C1 segment of cervical spinal cord (tissue), 14 donors: ENCODE measurements at places on chromosomes 11 and 22.

- no peak for DNase-seq
Observed at GRCh38 chr11:18669219-18669596, 29.4 kb upstream of the TMEM86A start.

DNA sequence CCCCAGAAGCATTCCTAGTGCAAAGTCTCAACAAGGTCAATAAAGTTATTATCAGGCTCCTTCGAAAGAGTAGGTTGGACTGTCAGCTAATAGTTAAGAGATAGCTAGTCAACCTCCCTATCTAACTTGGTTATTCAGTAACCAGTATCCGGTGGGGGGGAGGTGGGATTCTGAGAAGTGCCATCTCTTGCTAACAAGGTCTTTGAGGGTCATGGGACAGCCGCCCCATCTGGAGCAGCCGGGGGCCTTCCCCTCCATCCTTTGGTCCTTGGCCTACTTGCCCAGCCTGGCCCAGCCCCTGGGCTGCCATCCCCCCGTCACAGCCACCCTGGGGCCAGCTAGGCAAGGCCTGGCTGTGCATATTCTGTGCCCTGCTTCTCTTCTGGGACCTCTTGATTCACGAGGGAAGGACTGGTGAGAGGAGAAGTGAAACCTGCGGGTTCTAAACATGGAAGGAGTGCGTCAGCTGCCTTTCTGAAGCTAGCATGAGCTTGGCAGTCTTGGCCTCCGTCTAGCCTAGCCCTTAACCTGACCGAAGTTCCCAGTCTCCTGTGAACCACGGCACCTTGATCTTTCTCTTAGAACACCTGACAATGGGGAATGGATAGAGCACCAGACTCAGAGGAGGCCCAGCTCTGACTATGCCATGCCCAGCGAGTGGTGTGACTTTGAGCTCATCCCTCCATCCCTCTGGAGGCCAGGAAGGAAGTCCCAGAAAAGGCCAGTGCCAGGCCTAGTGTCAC is 9.3 kb downstream of the SLC37A2 start:
- peak; percentile 67 for DNase-seq

- DNase-seq = no peak
Observed at GRCh38 chr22:17980015-17980590, 44.3 kb downstream of the MICAL3 start.

- DNase-seq = no peak
Observed at GRCh38 chr11:67283481-67283963, 5.6 kb upstream of the ANKRD13D start.

GRCh38 chr22:43892183-43892894 is 526 bp upstream of the PNPLA5 start:
- no peak for DNase-seq

GRCh38 chr11:3340025-3340424 is 38.9 kb downstream of the ZNF195 start:
- no peak for DNase-seq

DNA sequence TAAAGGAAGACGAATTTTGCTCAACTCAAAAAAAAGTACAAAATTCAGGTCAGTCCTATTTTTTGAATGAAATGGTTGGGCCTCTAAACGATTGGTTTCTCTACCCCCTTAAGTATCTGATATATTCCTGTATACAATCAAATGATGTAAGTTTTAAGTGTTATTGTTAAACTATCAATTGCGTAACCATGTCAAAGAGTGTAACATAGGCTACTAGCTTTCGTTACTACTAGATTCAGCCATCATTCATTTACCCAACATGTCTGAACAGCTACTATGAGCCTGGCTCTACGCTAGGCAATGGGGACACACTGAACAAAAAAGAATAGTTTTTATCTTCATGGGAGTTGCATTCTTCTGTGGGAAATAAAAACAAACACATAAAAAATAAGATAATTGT is 3.3 kb downstream of the RAB6A start:
- no peak for DNase-seq

DNA sequence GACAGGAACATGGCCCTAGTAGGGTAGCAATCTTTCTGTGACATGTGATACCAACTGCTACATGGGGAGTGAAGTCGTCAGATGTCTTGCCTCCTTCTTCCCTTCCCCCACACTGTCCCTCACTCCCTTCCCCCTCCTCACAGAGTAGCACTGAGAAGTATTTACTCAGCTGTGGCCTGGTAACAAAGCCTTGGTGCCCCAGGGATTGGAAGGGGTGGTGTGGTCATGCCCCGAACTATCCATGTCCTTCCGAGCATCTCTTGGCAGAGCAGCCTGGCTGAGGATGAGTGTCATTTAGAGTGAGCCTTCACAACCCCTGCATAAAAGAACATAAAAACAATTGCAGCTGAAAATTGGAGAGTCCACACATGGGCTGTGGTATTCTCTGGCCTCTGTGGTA is 46.1 kb downstream of the ARFGAP2 start:
- no peak for DNase-seq

GRCh38 chr11:129578006-129578405 is 202.4 kb downstream of the BARX2 start:
- no peak for DNase-seq

DNA sequence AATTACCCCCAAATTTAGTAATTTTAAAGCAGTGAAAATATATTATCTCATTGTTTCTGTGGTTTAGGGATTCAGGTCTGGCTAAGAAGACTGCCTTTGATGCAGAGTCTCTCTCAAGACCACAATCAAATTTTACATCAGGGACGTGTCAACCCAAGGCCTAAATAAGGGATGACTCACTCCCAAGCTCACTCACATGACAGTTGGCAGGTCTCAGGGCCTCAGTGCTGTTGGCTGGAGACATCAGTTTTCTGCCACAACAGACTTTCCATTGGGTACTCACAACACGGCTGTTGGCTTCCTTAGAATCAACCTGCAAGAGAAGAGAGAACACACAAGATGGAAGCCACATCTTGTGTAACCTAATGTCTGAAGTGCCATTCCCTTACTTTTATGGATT is 377.3 kb downstream of the FAM181B start:
- no peak for DNase-seq

DNA sequence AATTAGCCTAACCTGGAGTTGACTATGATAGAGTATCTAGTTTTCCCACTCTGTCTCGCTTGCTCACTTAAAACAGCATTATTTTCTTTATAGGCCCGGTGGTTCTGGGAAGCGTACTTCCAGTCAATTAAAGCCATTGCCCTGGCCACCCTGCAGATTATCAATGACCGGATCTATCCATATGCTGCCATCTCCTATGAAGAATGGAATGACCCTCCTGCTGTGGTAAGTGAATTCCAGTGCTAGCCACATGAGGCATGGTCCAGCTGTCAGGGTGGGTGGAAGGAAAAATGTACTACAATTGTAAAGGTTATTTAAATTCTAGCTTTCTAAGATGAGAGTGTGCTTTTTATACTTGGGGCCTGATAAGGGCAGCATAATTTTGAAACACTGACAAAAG is 76.0 kb downstream of the EXT2 start:
- DNase-seq = no peak
